ENCODE measurements at places on chromosomes 4 and X. TPM values are rescaled to one million over a fixed set of nuclear protein-coding genes. Genes with fewer than 3 reads are reported as not detected.
A peak's percentile ranks its signal among the peaks of the same experiment; 100 is the strongest.

GRCh38 chr4:73874386-73874785, 5.2 kb downstream of the CXCL1 start:
- DNase-seq = no peak

PUDP gene
- 14.6 TPM for total RNA-seq

CXorf65 gene
- total RNA-seq = 30.6 TPM

GRCh38 chrX:19697416-19697815, 182.1 kb upstream of the MAP3K15 start:
- DNase-seq = no peak

DNA sequence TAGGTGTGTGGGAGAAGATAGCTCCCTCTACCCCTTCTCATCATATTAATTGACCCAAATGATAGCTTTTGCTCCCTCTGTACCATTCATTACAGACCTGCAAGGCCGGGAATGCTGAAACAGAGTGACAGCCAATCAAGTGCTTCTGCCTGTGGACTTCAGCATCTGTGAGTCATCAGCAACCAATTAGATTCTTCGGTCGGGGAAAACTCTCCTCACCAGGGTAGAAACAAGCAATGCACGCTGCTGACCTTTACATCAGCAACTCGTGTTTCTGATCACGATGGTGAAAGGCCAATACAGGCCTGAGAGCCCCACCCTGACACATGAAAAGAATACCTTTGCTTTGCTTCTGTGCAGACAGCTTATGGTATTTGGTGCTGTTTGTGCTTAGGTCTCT, 347.2 kb upstream of the DDX53 start:
- DNase-seq = no peak

DNA sequence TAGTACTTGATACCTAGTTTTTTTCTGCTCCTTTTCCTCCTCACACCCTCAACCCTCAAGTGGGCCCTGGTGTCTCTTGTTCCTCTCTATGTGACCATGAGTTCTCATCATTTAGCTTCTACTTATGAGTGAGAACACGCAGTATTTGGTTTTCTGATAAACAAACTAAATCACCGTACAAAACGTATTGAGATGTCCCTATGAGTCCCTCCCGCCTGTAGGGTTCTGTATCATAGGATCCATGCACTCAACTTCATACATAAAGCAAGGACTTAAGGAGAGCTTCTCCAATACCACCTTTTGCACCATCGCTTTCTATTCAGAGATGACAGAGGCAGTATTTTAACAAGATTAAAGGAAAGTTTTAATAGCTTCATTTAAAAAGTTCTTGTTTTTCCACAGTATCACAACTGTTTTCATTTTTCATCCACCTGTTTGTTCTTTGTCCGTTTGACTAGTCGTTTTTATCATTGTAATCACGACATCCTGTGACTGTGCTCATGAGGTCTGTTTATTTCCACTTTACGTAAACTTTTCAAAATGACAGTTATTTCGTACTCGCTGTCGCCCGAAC, 457 bp upstream of the RAB9A start:
- no peak for DNase-seq

DNA sequence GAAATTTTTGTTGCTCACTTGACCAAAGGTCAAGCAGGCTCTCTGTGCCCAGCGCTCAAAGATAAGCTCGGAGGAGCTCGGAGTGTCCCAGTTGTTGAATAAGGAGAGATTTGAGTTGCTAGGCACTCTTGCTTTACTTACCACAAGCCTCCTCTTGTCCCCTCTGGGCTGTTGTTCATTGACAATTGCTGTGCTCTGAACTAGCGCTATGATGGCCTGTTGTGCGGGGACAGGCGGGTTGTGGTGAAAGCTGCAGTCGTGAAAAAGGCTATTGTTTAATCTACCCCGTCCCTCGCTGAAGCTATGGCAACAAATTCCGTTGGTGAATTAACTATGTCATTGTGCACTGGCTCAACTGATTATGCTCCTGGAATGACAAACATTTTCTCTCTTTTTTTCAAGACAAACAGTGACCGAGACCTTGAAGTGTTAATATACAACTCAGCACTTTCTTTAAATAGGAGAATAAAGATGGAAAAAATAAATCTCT, 21.0 kb upstream of the POLA1 start:
- no peak for DNase-seq

DNA sequence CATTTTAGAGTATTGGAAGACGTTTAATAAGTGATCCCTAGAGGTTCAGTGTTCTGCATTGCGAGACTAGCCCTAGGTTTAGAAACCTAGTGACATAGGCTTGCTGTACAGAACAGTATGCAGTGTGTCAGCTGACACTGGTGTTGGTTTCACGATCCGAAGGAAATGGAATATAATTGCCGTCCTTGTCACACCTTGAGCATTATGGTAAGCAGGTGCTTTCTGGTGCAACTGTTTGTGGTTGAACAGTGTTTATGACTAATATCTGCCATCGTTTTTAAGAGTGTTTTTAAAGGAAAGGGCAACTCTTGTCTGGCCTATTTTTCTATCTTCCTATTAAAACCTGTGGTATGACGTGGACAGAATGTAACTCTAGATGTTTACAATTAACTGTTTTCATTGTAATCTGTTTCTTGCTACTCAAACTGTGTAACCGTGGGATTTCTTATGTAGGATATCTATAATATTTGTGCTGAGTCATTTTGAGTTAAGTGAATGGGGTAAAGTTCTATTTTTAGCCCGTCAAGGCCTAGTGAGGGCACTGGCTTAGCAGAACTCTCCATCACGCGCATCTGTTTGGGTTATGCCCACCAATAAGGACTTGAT, 53.8 kb upstream of the TBC1D14 start:
- DNase-seq = no peak

DNA sequence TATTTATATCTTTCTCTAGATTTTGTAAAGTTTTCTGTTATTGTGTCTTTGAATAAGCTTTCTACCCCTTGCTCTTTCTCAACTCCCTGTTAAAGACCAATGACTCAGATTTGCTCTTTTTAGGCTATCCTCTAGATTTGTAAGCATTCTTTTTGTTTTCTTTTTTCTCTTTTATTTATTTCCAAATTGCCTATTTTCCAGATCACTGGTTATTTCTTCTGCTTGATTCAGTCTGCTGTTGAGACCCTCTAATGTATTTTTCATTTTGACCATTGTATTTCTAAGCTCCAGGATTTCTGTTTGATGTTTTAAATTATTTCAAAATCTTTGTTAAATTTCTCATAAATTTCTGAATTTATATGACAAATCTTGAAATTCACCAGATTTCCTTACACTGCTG, 462.6 kb upstream of the GALNT7 start:
- no peak for DNase-seq

GLRA3 gene
- total RNA-seq = not detected

DNA sequence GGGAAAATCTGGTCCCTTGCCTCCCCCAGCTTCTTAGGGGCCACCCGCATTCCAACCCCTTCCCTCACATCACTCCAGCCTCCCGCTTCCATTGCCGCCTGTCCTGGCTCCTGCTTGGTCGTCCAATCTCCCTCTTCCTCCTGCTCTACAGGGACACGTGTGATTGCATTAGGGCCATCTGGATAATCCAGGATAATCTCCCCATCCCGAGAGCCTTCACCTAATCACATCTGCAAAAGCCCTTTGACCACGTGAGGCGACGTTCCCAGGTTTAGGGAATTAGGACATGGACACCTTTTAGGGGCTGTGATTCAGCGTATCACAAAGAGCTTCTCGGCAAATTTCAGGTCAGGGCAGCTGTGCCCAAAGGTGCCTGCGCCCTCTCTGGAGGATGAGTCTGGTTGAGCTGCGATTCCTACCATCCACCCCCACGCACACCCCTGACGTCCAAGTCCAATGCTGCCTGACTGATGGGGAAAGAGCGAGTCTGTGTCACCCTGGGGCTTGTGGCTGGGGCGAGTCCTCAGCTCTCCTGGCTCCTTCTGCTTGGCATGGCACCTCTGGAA, 104.6 kb downstream of the PSAPL1 start:
- no peak for DNase-seq

DNA sequence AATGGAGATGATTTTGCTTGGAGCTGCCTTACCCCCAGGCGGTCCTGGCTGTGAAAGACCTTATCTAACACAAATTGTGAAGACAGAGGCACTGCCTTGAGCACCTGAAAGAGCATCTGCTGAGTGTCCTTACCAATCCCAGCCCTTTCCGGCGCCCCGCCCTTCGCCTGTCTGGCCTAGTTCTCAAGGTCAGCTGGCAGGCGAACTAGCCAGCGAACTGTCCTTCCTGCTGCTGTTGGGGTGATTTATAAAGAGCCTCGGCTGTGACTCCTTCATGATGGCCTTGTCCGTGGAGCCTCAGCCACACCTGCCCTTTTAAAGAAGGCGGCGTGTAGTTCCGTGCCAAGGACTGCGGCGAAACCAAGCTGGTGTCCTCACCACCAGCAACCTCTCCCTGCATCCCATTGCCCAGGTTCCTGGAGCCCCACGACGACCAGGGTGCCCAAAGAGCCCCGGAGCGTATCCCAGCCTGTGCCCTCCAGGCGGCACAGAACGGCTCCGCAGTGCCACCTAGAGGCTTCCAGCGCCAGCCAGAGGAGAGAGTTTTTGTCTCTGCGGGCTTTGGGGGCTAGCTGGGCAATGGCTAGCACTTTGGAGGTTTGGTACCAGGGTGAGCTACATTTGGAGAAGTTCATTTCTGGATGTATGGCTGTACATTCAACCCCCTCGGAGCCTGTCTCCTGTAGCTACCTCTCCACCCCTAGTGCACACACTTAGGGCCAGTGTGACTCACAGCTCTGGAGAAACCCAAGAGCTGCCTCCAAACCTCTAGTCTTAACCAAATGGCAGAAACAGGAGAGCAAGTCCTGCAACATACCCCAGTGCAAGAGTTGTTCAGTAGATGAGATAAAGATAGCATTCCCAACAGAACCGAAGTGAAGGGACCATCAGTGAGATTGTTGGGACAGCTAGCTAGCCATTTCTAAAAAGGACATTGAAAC, 36.8 kb upstream of the VMA21 start:
- peak; percentile 58 for DNase-seq

- DNase-seq = no peak
Measured at GRCh38 chr4:6770581-6771228, 11.8 kb upstream of the KIAA0232 start.

- DNase-seq = no peak
Measured at GRCh38 chr4:4950561-4951290, 68.5 kb downstream of the CYTL1 start.

GRCh38 chrX:24241822-24242648, 71.8 kb downstream of the SUPT20HL2 start:
- no peak for DNase-seq

Data from activated naive CD8-positive, alpha-beta T cell treated with anti-CD3 and anti-CD28 coated beads, Interleukin-2, amount 10 ng/mL, durations not matched to agents 7 days and 5 days (primary cell).